ENCODE measurements at places on chromosomes 5 and 9. TPM values are rescaled to one million over a fixed set of nuclear protein-coding genes. Genes with fewer than 3 reads are reported as not detected.

The ABO gene
- not detected for total RNA-seq

The PCDHGC5 gene
- 2.0 TPM for total RNA-seq

The ANAPC2 gene
- total RNA-seq = 8.6 TPM

The SLC6A19 gene
- total RNA-seq = not detected

The PCDHGC4 gene
- total RNA-seq = 0.69 TPM

GRCh38 chr5:8329773-8330172, 460.8 kb downstream of the MTRR start:
- peak; percentile 61 for DNase-seq

GRCh38 chr5:10729320-10730042, 31.6 kb downstream of the DAP start:
- DNase-seq = peak; percentile 57

- DNase-seq = peak; percentile 0
Observed at GRCh38 chr5:51960617-51961121, 577.4 kb downstream of the ISL1 start.

- DNase-seq = no peak
Observed at GRCh38 chr5:89830691-89831090, 578.9 kb downstream of the CETN3 start.

DNA sequence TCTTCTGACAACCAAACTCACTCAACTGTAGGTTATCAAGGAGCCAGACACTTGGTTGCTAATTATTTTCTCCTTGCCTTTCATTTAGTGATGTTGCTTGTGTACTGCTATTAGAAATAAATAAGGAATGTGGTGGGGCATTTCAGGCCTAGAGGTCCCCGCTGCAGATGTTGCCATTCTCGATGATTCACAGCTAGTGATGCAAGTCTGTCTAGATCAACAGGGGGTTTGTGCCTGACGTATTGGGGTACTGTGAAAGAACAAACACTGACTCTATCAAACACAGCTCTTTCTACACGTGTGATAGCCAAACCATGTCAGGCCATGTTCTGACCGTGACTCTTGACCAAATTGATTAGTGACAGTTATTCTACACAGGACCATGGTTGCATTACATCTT, 144.7 kb downstream of the OSTF1 start:
- DNase-seq = no peak
